ENCODE measurements at places on chromosomes 3 and 15.

- no peak for DNase-seq
These were observed 84.1 kb upstream of the ARHGEF3 start for GRCh38 chr3:56885879-56886278.

DNA sequence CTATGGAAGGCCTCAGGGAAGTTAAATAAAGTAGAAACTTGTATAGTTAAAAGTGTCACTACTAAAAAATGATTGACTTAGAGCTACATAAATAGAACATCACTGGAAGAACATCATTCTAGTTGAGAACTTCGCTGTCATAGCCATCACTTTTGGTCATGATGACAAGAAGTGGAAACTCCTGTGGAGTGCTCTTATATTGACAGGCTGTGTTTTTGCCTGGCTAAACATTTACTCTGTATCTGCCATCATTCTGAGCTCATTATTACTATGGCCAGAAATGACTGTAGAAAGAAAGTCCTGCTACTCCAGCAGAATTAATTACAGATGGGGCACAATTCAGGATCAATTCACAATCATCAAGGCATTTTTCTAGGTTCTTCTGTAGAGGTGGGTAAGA lies 165.1 kb upstream of the GOLIM4 start:
- no peak for DNase-seq

GRCh38 chr3:3200632-3201212 lies 21.2 kb upstream of the CRBN start:
- DNase-seq: no peak

- DNase-seq: no peak
These were observed 671.7 kb upstream of the ROBO1 start for GRCh38 chr3:80439490-80439889.

DNA sequence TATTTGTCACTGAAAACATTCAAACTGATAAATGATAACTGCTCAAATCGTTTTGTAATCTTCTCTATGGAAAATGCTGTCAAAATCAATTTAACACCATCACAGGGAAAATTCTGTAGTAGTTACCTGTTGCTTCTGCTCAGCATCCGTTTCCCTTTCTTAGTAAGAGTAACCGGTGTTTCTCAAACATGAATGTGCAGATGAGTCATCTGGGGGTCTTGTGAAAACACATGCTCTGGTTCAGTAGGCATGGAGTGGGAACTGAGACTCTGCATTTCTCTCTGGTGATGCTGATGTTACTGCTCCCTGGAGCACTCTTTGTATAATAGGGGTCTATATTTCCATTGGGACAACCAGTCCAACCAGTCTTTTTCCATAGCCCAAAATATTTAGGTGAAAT lies 145.1 kb downstream of the SEMA6D start:
- DNase-seq: no peak

DNA sequence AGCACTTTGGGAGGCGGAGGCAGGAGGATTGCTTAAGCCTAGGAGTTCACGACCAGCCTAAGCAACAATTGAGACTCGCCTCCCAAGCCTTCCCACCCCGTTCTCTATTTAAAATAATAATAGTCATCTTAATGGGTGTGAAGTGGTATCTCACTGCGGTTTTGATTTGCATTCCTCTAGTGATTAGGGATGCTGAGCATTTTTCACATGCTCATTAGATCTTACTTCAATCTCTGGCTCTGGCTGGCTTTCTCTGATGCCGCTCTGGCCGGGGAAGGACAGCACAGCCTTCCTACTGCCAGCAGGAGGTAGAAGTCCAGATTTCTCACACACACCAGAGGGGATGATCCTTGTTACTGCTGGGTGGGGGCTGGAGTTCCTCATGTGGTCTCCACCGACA lies 7.4 kb upstream of the EIF4A2 start:
- no peak for DNase-seq

GRCh38 chr3:89682556-89682955 lies 575.1 kb downstream of the EPHA3 start:
- no peak for DNase-seq

DNA sequence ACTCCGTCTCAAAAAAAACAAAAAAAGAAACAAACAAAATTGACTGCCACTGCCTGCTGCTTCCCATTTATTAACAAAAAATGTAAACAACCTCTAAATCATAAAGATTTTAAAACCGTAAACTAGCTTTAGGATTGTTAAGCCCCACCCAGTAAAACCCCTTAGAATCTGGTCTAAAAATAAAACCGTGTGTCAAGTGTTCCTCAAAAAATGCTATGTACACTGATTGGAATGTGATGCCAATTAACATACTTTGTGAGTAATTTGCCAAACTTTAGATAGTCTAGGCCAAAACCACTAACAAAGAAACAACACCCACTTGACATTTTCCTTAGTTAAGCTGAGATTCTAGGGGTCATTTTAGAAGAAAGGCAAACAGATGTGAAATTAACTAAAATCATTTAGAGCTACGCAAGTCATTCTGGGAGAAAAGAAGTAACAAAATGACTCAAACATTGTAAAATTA lies 5.3 kb downstream of the RAF1 start:
- DNase-seq: no peak

GRCh38 chr3:196288141-196288460 lies 575 bp upstream of the PCYT1A start:
- DNase-seq: no peak

- DNase-seq: no peak
These were observed 1.4 kb upstream of the RAD18 start for GRCh38 chr3:8964436-8965370.

- no peak for DNase-seq
These were observed 27.3 kb downstream of the SERP1 start for GRCh38 chr3:150519026-150519425.

GRCh38 chr3:178514401-178514800 lies 21.8 kb upstream of the KCNMB2 start:
- no peak for DNase-seq

DNA sequence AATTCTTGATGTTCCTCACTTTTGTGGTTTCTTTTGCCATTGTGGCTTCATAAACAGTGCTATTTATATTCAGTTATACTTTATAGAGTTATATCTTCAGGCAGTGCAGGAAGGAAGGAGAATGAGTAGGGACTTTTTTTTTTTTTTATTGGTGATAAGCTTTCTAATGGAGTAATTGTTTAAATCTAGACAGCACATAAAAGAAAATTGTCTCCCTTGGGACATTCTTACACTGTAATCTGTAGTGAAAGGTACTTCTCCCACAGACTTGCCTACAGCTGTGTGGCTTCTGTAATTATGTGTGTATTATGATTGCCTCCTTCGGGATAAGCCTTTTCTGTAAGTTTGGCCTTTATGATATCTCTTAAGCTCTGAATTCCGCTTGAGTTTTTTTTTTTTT lies 41.6 kb downstream of the WDR76 start:
- DNase-seq: no peak

GRCh38 chr3:171783626-171784025 lies 26.7 kb downstream of the PLD1 start:
- DNase-seq: no peak

DNA sequence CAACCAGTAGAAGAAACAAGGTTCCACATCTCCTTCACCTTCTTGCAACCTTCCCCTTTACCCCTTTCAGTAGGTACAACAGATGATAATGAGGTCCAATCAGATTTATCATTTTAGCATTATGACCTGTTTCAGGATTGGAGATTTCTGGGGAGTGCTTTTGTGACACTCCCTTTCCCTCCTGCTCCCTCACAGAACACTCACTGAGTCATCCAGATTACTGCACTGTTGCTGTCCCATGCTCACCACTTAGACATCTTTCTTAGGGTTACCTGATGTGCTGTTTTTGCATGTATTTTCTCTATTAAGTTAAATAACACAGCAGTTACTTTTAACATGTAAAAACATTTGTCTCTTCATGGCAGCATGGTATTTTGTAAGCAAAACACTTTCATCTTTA lies 118.5 kb downstream of the MFSD1 start:
- no peak for DNase-seq

DNA sequence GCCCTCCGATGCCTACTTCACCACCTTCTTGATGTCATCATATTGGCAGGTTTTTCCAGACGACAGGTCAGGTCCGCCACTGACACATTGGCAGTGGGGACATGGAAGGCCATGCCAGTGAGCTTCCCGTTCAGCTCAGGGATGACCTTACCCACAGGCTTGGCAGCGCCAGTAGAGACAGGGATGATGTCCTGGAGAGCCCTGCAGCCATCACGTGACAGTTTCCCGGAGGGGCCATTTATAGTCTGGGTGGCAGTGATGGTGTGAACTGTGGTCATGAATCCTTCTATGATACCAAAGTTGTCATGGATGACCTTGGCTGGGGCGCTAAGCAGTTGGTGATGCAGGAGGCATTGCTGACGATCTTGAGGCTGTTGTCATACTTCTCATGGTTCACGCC lies 68.5 kb downstream of the ZNF609 start:
- DNase-seq: no peak

DNA sequence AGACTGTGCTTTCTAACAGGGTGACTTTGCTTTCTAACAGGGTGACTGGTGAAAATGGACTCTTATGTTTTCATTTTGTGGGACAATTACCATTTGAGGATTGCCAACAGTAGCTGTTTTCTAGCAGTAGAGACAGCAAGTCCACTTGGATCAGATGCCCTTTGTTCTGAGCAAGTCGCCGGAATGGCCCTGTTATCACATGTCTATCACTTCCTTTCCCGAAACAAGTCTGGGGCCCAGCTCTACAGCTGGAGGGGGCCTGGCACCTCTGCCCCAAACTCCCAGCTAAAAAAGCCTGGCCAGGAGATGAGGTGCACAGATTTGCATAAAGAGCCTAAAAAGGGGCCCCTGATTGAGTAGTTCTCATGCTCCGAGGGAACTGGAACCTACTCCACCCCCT lies 44.6 kb downstream of the THBS1 start:
- no peak for DNase-seq

DNA sequence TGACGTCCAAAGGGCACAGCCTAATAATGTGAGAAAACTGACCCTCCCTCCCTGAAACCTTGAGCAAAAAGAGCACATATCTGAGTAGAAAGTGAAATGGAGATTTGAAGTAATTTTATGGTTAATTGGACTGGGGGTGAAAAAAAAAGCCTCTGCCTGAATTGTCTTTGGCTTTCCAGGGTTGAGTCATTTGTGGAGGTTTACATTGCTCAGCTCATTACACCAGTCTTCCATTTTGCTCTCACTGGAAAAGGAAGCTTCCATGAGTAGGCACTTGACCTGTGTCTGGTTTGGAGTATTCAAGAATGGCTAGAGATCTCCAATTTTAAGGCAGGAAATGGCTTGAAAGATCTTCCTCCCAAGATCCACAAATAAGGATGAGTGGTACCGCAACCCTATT lies 273.9 kb downstream of the PDCD6IP start:
- no peak for DNase-seq

- DNase-seq: no peak
These were observed 630 bp downstream of the LXN start for GRCh38 chr3:158671821-158672214.

DNA sequence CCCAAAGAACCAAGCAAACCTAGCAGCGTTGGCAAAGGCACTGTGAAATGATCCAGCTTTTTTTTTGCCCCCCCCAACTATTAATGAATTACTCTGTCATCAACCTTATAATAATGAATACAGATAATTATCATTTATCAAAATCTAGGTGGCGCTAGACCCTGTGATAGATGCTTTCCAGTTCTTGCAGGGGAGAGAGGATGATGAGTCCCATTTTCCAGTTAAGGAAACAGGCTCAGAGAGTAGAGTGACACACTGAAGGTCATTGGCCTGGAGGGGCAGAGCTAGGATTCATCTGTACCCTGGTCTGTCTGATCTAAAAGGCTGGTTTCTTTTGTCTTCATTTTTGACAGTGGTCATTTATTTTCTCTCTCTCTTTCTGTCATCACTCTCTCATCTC lies 5.0 kb downstream of the ACOX2 start:
- DNase-seq: no peak

DNA sequence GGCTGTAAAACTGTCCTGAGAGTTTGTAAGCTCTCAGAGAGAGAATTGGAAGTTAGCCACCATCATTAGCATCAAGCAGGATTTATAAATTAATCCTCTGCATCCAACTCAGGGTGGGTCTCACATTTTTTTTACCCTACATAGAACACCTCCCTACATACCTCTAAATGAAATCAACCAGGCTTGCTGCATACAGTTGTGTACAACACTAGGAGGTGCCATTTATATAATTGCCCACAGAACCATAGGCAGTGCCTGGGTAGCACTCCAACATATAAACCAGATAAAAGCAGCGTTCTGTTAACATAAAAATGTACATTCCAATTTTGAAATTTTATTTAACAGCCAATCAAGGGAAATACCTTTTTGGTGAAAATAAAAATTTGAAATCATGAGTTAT lies 48.2 kb upstream of the SELENOK start:
- DNase-seq: no peak

- no peak for DNase-seq
These were observed 466.3 kb downstream of the ZIC1 start for GRCh38 chr3:147875498-147875897.

DNA sequence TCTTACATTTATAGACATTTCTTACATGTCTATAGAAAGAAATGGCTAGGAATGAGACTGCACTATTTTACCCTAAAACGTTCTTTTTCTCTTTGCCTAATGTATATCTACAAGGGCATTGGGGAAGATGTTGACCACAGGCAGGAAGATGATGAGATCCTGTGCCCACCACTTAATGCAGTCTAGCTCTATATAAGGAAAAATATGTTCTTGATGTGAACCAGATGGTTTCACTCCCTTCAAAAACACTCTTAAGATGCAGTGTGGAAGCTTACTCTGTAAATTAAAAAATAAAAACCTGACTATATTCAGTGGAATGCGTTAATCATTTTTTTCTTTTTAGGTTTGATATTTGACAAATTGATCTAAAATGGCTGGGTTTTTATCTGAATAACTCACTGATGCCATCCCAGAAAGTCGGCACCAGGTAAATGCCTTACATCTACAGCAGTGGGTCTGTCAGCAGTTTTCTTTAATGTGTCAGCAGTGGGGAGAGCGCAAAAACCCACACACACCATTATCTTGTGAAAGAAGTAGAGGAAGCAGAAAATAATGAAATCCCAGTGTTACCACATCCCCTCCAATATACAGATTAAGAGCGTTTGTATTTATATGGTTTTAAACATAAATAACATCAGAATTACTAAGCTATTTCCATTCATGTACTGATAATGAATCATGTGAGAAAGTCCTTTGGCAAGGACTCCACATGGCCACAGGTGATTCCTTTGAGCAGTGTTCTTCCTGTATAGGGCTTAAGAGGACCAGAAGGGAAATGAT lies 10.1 kb downstream of the AGTR1 start:
- DNase-seq: no peak

GRCh38 chr15:63718590-63719035 lies 115.1 kb downstream of the HERC1 start:
- DNase-seq: no peak

- no peak for DNase-seq
These were observed 219.9 kb upstream of the PROK2 start for GRCh38 chr3:72004749-72005292.
